ENCODE measurements at places on chromosomes 12 and 14.
A peak's percentile ranks its signal among the peaks of the same experiment; 100 is the strongest.

GRCh38 chr14:20515846-20516245 lies 10.5 kb downstream of the RNASE10 start:
- DNase-seq, result no peak

GRCh38 chr12:32051511-32052211 lies 55.0 kb upstream of the BICD1 start:
- peak; percentile 98 for DNase-seq

DNA sequence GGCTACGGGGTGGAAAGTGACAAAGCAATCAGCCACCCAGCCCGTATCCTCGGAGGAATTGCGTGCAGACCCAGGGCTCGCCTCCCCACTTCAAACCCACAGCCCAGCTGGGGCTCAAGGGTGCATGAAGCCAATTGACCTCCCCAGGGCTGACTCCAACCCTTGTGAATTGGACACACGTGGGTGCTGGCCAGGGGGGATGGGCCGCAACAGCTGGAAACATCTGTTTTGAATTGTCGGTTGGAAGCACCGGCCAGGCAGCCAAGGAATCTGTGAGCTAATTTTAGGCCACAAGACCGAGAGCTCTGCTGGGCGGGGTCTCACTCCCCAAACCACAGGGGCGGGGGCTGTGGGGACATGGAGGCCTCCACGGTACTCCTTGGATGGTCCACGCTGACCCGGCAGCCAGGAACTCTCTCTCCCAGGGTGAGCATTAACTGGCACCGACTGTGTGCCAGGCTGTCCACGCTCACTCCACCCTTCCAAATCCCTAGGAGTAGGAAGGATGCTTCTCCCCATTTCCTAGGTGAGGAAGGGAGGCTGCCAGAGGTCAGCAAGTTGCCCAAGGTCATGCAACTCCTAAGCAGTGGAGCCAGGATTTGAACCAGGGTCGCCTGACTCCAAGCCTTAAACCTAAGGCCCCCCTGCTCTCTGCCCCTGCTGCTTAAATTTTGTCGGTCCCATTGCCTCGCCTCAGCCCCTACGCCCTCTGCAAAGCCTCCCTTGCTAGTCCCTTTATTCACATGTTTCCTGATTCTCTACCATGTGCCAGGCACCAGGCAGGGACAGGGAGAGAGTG lies 11.9 kb upstream of the TMEM119 start:
- DNase-seq, result peak; percentile 94

- DNase-seq, result peak; percentile 24
Observed at GRCh38 chr12:52190860-52191729, 719 bp downstream of the KRT80 start.

GRCh38 chr14:96917442-96917963 lies 120.3 kb downstream of the VRK1 start:
- no peak for DNase-seq

- no peak for DNase-seq
Observed at GRCh38 chr12:114265036-114265435, 140.9 kb downstream of the TBX5 start.

DNA sequence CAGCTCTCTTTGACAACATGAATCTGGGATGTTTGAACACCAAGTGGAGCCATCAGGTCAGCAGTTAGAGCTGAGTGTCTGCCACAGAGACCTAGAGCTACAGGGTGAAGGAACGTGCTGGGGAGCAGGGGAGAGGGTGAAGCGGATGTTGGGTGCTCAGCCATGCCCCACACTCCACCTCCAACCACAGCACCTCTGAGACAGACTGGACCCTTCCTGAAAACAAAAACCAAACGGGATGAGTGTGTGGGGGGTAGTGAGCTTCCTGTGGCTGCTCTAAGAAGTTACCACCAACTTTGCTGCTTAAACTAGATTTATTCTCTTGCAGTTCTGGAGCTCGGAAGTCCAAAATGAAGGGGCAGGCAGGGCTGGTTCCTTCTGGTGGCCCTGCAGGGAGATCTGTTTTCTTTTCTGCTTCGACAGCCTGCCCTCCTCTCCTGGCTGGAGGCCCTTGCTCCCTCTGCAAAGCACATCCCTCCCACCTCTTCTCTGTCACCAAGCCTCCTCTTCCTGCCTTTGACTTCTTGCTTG lies 5.6 kb upstream of the GOLGA3 start:
- DNase-seq, result no peak

GRCh38 chr14:66377574-66377973 lies 108.6 kb upstream of the CCDC196 start:
- DNase-seq, result no peak

- DNase-seq, result no peak
Observed at GRCh38 chr12:20561871-20562270, 133.3 kb upstream of the SLCO1C1 start.

DNA sequence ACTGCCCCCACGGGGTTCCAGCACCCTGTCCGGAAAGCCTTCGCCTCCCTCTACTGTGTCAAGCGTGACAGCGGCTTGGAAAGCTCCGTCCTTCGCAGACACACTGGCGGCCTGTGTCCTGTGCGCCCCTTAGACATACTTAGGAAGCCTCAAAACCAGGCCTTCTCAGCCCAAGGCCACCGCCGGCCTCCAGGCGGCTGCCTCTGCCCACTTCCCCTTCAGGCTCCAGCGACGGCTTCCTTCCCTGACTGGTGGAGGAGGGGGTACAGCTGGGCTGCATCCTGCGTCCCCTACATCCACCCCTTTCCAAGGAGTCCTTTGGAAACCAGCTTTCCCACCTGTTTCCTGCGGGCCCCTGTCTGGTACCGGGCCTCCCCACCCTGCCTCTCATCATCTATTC lies 2.5 kb upstream of the CACNA2D4 start:
- DNase-seq, result no peak

DNA sequence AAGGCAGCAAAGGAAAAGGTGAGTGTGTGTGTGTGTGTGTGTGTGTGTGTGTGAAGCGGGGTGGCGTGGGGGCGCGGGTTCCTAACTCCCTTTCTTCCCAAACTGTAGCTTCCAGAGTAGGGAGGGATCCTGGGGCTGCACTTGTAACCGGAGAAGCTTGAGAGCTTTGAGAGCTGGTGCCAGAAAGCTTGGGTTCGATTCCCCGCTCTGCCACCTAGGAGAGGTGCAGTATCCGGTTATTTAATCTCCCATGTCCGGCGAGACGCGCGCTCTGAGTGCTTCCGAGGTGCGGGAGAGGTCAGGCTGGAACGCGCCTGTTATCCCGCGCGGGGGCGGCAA lies 7.2 kb upstream of the RACGAP1 start:
- no peak for DNase-seq

DNA sequence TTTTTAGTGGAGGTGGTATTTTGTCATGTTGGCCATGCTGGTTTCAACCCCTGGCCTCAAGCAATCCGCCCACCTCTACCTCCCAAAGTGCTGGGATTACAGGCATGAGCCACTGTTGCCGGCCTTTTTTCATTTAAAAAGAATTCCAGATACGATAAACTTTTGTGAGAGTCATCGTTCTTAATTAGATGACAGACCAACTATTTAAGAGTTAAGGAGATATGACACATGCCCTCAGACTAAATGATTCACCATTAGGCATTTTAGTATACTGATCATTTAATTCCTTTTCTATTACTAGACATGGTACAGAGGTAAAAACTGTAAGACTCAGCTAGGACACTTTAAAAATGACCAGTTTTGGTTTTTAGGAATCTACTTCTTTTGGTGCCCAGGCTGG lies 2.4 kb downstream of the ANKRD13A start:
- peak; percentile 93 for DNase-seq

GRCh38 chr14:102125546-102125945 lies 14.2 kb upstream of the WDR20 start:
- no peak for DNase-seq

DNA sequence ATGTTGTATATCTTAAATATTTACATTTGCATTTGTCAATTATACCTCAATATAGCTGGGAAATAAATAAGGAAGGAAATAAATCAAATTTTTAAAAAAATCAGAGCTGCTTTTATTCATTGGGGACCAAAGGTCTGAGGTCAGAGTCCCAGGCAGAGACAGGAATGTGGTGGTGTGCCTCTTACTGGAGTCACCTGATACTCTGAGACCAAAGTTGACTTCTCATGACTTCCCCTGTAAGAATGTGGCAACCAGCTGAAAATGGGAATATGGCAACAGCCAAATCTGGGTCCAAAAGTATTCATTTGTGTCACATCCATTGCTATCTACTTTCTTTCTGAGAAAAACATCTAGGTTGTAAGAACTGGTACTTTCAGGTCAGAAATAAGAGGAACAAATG lies 496.6 kb upstream of the TMPO start:
- no peak for DNase-seq

All from HCEC 1CT (cell line).